Left renal cortex interstitium (tissue), 4 donors: ENCODE measurements at places on chromosomes 3 and 15. TPM values are rescaled to one million over a fixed set of nuclear protein-coding genes. Genes with fewer than 3 reads are reported as not detected.

DNA sequence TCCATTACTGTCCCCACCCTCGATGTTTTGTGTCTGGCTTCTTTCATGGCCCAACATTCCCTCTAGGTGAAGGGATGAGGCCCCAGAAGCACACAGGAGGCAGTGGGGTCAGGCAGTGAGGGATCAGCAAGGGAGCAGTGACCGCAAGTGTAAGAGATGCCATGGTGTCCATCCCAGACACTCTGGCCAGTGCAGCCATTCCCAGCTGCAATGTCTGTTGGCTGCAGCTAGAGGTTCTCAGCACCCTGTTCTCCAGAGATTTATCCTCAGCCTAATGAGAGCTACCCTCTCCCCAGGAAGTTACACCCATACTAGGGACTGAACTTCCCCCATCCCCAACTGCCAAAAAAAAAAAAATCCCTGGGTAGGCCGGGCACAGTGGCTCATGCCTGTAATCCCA, 40.2 kb downstream of the TRANK1 start:
- no peak for DNase-seq

DNA sequence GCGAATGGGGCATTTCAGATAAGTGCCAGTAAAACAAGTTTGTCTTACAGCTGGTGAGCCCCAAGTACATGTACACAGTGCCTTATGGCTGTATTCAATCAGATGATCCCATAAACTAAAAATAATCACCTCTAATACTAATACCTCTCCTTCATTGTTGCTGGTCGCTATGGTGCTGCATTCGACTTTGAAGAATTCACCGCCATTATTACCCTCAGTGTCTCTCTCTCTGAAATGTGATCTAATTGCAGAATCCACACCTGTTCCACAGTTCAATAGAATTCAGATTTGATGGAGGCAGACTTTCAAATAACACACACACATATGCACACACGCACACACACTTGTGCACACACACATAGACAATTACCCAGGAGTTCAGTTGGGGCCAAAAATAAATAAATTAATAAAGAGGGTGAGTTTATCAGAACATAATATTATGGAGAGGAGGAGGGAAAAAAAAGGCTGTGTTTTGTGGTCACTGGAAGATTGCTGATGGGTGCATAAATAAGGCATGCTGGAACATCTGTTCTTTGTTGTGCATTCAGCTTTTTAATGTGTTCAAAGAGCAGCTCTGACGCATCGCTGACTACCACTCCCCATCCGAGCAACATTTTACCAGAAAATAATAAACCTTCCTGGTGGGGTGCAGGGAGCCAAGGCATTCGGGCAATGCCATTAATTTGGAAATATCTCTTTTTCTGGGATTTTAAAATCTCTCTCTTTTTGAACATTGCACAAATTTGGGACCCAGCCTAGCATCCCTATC, 235.7 kb downstream of the SATB1 start:
- no peak for DNase-seq

- DNase-seq: no peak
Observed at GRCh38 chr15:58423831-58424608, 7.8 kb upstream of the LIPC start.

Gene EPHA6
- polyA plus RNA-seq: 0.72 TPM

DNA sequence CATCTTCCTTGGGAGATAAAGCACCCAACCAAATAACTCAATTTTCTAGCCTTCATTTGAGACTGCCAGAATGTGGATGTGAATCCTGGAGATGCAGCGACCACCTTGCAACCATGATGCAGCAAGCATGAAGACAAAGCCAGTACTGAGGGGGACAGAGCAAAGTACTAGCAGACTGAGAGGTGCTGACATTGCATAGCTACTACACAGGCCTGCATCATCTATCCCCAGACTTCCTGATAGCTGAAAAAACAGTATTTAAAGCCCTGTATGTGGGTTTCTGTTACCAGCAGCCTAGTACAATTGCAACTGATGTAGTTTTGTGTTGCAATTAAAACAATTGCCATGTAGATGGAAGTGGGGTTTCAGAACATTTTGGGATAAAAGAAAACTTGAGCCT, 146.3 kb upstream of the VEPH1 start:
- DNase-seq: no peak

DNA sequence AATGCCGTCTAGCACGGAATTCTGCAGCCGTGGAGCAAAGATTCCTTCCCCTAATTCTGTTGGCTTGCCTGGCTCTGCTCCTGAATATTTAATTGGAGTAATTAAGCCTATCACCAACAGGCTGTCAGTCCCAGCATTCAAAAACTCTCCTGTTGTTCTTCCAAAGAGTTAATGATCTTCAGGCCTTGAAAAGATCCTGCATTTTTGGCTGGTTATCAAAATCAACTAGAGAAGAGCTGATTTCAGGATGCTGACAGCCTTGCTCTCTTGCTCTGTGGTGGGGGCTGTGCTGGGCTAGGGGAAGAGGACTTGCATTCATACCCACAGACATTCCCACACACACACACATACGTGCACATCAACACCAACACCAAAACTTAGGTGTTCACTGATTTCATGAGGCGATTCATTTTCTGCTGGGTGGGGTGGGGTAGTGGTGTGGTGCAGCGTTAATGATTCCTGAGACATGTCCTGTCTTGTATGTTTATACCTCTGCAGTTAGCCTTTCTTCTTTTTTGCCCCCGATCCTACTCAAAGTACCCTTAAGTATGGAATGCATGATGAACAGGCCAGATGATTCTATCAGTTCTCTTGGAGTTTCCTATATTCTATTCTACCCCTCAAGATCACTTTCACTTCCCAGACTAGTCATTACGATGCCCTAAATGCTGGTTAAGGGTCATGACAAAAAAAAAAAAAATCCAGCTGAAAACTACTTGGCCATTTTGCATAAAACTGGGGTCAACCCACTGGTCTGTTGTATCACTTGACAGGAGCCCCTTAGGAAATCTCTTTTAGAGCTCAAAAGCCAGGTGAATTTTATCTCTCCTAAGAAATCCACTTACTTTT, 42.3 kb downstream of the CPN2 start:
- DNase-seq: no peak
